ENCODE measurements at places on chromosomes 1 and 21.

GRCh38 chr1:54936791-54937190 lies 43.6 kb upstream of the TMEM61 start:
- no peak for DNase-seq

DNA sequence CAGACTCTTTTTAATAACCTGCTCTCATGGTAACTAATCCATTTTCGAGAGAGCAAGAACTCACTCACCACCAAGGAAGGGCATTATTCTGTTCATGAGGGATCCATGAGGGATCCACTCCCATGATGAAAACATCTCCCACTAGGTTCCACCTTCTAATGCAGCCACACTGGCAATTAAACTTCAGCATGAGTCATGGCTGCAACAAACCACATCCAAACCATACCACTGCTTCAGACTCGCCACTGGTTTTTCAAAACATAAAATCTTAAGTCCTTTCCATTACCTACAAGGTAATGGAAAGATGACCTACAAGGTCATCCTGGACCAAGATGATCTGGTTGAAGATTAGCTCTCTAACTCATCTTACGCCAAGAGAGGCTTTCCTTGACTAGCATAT lies 405.1 kb downstream of the VAV3 start:
- no peak for DNase-seq

DNA sequence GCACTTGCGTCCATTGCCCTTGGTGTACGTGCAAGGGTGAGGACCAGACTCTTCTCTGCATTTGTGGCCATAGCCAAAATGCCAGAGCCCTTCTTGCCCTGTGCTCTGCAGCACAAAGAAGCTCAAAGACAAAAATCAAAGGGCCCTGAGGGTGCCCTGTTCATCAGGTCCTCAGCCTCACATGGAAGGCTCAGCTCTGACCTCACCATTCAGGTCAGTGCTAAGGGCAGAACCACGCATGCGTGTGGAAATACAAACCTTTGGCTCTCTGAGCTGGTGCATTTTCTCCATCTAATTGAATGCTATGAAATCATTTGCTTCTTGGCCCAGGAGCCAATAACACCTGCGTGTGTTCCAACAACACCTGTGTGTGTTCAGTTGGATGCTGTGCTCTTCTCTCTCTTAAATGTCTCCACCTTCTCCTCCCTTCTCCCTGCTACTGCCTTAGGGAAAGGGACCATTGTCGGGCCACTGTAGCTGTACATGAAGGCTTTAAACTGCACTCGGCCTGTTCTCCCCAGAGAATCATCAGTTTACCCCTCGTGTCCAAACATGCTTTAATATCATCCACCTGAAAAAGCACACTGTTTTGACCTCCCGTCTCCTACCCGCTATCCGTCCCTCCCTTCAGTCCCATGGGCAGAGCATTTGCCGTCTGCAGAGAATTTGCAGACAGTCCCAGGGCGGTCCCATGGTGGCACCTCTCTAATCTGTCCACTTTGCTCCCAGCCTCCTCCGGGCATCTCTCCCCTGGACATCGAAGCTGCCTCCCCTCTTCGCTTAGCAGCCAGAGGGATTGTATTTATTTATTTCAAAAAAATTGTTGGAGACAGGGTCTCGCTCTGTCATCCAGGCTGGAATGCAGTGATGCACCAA lies 60.6 kb downstream of the EVA1C start:
- DNase-seq: no peak

DNA sequence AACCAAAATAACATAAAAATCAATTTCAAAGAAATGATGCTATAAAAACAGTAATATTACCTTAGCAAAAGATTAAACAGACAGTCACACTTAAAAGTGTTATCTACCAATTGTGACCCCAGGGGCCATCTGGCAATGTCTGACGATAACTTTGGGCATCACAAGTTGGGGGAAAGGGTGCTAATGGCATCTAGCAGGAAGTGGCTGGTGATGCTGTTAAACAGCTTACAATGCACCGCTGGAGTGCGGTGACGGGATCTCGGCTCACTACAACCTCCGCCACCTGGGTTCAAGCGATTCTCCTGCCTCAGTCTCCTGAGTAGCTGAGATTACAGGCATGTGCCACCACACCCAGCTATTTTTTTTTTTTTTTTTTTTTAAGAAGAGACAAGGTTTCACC lies 27.6 kb downstream of the NUP133 start:
- no peak for DNase-seq

- DNase-seq: peak; percentile 25
Observed at GRCh38 chr1:205500240-205501233, 3.9 kb upstream of the CDK18 start.

DNA sequence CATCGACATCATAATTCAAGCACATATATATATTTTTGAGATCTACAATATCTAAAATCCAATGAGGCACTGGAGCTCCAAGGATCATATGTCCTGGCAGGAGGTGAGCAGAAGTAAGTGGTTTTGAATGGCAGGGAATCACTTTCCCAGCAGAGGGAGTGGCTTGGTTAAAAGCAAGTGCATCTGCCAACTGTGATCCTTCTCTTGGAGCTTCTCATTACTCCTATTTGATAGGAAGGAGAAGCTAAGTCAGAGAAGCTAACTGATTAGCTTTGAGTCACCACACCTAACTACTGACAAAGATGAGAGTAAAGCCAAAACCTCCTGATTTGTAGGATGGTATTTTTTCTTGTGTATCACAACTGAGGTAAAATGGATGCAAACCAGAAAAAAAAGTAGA lies 55.0 kb downstream of the ALG14 start:
- DNase-seq: no peak

- no peak for DNase-seq
Observed at GRCh38 chr1:151756291-151756690, 7.0 kb downstream of the MRPL9 start.

DNA sequence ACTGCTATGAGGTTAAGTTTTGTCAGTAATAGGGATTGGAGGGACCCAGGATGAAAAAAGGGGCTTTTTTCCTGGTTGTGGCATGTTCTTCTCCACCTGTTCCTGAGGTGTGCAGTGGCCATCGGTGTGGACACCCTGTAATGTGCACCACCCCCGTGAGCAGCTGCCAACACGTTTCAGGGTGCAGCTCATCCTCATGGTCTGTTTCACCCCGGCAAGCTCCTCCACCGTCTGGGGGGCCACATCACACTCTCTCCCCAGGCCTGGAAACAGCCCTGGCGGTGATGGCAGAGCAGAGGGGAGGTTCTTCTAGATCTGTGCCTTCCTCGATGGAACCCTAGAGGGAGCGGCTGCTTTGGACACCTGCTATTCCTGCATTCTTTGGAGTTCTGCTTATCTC lies 435.4 kb downstream of the MATN1 start:
- no peak for DNase-seq

DNA sequence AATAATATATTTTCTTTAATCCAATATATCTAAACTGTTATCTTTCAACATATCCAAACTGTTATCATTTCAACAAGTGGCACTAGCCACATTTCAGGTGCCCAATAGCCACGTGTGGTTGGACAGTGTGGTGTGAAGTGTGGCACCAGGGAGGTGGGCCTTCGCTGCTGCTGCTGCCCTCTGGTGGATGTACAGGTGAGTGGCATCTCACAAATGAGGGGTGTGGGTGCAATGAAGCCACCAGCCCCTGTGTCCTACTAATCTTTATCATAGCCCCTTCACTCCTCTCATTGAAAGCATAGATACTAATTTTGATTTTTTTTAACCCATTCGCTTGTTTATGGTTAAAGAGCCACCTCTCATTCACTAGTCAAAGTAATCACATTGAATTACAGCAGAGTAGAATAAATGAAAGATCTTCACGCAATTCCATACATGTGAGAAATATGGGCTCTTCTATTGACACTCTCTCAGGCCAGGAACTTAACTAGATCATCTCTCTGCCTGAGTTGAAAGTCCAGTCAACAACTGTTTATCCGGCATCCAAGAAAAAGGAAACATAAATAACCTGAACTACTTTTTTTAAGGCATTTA lies 499.2 kb downstream of the OMA1 start:
- DNase-seq: peak; percentile 25

- DNase-seq: no peak
Observed at GRCh38 chr1:26582836-26583460, 53.4 kb downstream of the RPS6KA1 start.

GRCh38 chr1:40185951-40186864 lies 25.0 kb downstream of the RLF start:
- peak; percentile 5 for DNase-seq

All from small intestine (tissue), 16 donors.